T-helper 9 cell (primary cell): ENCODE measurements at places on chromosomes 1 and 21.

GRCh38 chr1:7954683-7955082 lies 6.8 kb upstream of the PARK7 start:
- DNase-seq: no peak

DNA sequence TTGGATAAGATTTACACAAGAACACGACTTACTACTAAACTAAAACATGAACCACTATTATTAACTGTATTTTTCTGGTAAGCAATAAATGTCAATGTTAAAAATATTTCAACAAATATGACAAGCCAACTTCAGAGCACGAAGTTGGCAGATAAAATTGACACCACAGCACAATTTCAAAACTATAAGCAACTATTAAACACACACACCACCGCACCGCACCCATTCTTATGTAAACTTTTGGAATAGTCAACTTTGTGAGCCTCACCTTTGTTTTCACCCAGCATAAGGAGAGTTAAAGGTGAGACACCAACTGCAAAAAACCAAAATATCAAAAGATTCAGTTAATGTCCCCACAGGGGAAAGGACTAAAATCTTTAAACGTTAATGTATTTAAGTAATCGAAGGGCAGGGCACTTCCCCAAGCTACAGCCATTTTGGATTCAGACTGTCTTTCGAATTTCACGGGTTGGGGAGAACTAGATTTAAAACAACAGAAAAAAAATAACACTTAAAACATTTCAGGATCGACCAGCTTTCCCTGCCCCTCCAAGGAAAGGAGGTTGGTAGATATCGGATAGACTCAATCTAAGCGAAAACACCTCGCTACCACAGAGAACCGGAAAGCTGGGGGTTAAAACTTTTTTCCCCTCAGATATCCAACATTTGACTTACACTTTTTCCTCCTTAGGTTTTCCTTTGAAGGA lies 872 bp downstream of the GPBP1L1 start:
- DNase-seq: no peak

DNA sequence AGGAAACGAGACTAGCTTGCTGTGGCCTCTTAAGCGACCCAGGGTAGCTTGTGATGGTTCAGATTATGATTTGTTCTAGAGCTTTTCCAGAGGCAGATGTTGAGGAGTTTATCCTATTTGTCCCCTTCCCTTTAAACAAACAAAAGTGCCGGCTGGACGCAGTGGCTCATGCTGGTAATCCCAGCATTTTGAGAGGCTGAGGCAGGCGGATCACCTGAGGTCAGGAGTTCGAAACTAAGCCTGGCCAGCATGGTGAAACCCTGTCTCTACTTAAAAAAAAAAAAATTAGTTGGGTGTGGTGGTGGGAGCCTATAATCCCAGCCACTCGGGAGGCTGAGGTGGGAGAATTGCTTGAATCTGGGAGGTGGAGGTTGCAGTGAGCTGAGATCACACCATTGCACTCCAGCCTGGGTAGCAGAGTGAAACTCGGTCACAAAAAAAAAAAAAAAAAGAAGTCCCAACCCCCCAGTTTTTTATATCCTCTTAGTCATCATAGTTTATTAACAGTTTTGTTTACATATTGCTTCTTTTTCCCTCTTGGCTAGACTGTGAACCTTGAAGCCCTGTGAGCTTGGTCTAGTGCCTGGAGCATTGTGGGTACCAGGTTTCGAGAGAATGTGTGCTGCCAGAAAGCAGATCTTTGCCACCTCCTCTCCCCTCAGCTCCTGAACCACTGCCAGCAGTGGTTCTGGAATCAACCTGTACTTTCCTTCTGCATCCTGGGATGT lies 29.8 kb downstream of the MAPKAPK2 start:
- DNase-seq: no peak

DNA sequence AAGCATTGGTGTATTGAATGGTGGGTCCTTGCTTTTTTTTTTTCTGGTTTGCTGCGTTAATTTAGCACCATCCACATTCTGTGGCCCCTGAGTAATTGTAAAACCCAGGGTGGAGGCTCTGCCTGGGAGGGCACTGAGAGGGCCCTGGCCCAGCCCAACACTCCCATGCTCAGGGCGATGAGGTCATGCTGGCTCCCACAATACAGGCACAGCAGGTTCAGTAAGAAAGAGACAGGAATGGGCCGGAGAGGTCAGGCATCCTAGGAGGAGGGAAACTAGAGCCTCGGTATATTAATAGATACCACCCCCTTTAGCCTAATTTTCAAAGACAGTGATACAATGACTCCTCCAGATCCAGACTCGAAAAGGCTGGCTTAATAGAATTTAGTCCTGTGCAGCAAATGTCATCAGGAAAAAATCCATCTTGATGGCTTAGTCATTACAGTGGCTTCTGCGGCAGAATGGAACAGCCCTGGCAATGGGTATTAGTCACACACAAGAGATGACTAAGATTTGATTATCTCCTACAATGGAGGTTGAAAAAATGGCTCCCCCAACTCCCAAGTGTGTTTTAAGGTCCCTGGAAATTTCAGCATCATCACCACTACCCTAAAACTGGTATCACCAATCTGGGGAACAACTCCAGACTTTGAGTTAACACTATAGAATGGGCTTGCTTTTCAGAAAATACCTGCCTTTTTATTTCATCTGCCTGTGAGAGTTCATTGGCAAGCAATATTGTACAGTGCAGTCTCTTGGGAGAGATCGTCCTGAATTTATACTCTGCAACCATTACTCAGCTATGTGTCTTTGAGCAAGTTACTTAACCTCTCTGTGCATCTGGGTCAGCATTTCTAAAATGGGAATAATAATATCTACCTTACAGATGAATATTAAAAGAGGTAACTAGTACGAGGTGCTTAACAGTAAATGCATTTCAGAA lies 43.9 kb upstream of the LYST start:
- DNase-seq: no peak

GRCh38 chr1:183143576-183144315 lies 42.3 kb upstream of the LAMC2 start:
- no peak for DNase-seq

DNA sequence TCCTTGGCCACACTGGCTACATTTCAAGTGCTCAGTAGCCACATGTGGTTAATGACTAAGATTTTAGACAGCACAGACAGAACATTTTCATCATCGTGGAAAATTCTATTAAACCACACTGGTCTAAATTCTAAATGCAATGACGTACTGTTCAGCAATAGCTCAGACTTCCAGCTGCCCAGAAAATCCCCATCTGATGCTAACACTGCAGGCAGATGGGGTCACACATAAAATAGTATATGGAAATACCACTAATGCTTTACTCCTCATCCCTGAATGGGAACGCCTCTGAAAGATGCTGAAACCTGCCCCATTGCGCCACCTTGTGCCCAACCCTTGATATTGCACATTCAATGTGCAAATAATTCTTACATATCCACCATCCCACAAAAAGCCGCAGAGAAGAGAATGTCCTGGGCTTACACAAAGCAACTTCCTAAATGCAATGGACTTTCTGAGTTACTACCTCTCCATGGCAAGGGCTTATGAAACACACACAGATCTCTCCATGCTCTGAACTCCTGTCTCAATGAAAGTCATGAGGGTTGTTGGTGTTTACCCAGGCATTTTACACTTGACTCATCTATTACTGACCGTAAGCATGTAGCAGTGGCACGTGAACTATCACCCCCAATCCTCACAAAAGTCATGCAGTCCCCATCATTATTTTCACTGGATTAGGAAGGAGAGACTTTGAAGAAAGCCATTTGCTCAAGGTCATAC lies 20.3 kb upstream of the SLC5A9 start:
- DNase-seq: peak; percentile 41

DNA sequence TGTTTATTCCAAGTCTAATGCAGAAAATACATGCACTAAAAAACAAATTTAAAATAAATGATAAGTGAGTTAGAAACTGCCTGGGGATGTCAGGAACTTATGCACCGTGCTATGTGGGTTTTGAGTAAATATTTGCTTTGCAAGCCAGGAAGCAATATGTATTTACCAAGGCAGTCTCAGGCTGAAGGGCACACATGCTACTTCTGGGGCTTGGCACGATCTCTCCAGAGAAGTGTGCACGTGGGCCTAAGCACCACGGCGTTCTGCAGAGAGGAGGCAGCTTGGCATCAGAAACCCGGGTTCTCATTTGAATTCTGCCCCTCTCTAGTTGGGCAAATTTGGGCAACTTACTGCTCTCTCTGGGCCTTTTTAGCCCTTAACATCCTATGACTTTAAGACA lies 72.6 kb upstream of the ROR1 start:
- DNase-seq: no peak

GRCh38 chr1:231395076-231395997 lies 26.8 kb downstream of the EGLN1 start:
- DNase-seq: no peak
